ENCODE measurements at places on chromosomes 4 and X. TPM values are rescaled to one million over a fixed set of nuclear protein-coding genes. Genes with fewer than 3 reads are reported as not detected.

- DNase-seq, result no peak
Observed at GRCh38 chrX:44733931-44734330, 109.9 kb upstream of the DUSP21 start.

DNA sequence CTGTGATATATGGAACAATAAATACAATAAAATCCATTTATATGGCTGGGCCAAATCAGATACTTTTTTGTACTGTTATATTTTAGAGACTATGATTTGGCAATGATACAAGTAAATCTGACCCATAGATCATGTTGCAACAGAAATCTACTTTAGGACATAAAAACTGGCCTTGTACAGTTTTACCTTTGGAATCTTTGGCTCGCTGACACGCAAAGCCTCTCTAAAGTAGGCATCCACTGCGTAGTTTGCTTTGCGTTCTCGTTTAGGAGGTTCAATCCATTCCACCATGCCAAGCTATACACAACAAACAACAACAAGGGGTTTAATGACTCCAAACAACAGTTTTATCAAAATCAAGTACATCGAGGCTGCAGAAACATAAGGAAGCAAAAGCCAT is 42.4 kb downstream of the SMARCA1 start:
- no peak for DNase-seq

- DNase-seq, result no peak
Observed at GRCh38 chrX:132623942-132624341, 135.1 kb upstream of the MBNL3 start.

DNA sequence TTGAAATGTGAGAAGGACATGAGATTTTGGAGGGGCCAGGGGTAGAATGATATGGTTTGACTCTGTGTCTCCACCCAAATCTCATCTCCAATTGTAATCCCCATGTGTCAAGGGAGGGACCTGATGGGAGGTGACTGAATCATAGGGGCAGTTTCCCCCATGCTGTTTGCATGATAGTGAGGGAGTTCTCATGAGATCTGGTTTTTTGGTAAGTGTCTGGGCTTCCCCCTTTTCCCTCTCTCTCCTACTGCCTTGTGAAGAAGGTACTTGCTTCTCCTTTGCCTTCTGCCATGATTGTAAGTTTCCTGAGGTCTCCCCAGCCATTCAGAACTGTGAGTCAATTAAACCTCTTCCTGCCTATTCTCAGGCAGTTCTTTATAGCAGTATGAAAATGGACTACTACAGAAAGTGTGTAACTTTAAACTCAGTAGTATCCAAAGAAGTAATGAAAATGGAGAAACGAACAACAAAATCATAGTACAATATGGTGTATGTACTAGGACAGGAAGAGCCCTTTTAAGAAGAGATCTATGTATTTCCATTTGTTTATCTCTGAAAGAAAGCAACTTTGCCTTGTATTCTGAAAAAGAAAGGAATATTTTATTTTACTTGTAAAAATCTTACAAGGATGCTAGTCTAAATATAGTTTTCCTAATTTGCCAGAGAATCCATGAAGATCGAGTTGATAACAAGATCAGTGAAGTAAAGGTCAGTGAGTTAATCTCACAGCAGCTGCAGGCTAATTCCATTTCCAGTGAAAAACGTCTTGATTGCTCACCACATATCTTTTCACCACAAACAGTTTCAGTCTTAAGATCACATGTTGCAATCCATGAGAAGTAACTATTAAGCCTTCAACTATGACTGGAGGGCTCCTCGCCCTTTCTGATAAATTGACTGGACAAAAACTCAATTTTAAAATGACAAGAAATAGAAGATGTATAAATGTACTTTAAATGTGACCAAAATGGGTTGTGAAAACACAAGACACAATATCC is 20.5 kb downstream of the PKD2 start:
- no peak for DNase-seq

DNA sequence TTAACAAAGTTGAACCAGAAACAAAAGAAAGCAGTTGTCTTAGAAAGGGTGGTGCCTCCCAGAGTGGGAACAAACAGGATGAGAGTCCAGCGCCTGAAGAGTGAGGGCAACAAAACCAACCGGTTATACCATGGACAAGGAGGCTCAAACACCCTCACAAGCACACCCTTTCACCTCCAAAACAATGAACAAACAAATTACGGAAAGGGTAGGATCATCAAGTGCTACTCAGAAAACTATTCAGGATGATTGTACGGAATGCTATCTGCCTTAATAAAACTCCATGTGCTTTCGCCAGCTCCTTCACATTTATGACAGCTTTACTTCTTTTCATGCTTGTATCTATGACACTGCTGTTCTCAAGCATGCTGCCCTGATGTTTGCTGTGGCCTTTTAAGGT is 26.8 kb downstream of the SLC39A8 start:
- DNase-seq, result no peak

- DNase-seq, result no peak
Observed at GRCh38 chr4:186823989-186824388, 100.3 kb upstream of the FAT1 start.

- no peak for DNase-seq
Observed at GRCh38 chr4:69793732-69794131, 33.3 kb upstream of the SULT1B1 start.

- DNase-seq, result no peak
Observed at GRCh38 chrX:10932842-10933440, 178.2 kb upstream of the HCCS start.

DNA sequence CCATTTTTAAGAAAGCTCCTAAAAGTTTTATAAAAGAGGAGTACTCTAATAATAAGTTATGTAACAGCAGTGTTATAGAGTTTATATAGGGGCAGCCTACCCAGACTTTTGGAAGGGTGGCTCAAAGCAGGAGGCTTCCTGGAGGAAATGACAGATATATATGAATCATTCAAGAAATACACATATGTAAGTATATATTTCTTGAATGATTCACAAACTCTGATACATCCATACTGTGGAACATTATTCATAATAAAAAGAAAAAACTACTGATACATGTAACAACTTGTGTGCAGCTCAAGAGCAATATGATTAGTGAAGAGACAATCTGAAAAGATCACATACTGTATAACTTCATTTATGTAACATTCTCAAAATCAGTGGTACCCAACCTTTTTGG is 166.2 kb downstream of the WDFY3 start:
- DNase-seq, result no peak

- no peak for DNase-seq
Observed at GRCh38 chr4:188596021-188596420, 456.8 kb downstream of the TRIML1 start.

DNA sequence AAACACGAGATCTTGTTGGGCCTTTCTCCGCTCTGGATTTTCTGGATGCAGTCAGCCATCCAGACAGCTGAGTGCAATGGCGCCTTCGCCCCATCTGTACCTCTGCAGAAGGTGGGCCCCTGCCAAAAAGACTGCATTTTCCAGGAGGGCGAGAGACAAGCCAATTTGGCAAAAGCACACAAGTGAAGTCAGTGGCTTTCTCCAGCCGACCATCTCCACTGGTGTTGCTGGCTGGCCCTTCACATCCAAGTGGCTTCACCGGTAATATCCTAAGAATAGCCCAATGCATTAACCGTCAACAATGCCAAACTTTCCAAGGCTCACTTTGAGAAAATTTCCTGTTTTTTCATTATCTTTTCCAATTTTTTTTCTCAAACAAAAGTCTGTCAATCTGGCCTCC is 96.2 kb upstream of the MXRA5 start:
- no peak for DNase-seq

GRCh38 chr4:68572653-68573170 is 3.4 kb downstream of the UGT2B17 start:
- no peak for DNase-seq

DNA sequence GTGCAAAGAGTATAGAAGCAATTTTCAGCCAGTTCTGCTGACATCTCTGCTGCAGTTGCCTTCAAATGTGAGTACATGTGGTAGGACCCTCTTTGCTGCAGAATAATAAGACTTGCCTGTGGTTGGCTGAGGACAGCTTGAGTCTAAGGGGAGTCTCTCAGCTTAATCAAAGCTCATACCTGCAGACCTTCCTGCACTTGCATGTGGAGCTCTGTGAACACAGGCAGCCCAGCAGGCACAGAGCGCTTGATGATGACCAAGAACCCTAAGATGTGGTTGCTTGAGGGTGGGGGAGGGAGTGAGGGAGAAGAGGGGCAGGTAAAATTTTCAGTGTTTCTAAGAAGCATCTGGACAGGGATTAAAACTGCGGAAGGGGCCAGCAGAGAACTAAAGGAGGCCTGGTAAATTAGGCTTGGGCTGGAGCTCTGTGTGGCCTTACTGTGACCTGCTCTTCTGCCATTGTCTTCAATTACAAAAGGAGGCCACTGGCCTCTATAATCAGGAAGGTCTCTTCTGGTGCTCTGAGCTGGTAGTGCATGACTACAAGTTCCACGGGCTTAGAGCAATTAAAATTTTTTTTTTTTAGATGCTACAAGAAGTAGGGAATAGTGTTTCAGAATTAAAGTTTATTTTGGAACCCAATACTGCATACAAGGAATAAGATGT is 59.9 kb upstream of the CHRNA9 start:
- DNase-seq, result no peak

DNA sequence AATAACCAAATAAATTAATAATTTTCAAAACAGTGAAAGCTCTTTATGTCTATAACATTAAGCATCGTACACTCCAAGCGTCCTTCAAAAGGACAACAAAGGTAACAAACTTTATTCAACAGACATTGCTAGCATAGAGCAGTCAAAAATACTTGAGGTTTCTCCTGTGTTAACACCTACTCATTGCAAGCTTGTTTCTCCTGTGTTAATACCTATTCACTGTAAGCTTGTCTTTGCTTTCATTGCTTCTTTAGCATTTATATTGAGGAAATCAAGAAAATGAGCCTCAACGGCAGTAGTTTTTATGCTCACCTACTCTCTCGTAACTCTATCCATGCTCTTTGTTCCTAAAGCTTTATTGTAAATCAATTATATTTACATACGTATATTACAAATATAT is 3.5 kb downstream of the SPOCK3 start:
- DNase-seq, result no peak

- no peak for DNase-seq
Observed at GRCh38 chr4:101527188-101527587, 179.9 kb upstream of the PPP3CA start.

DNA sequence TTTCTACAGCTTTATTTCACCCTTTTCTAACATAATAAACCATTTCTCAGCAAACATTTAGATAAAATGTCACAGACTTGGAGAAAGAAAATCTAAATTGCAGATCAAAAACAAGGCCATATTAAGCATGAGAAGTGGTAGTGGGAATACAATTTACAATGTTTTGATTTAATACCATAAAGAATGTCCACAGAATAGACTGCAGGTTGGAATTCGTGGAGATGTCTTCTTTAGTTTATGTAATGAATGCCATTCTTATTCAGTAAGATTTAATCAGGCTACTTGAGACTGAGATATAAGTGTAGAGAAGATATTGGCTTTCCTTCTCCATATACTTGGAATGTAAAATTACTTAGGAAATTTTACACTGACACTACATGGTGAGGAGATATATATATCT is 91.9 kb upstream of the ZFP42 start:
- no peak for DNase-seq

DNA sequence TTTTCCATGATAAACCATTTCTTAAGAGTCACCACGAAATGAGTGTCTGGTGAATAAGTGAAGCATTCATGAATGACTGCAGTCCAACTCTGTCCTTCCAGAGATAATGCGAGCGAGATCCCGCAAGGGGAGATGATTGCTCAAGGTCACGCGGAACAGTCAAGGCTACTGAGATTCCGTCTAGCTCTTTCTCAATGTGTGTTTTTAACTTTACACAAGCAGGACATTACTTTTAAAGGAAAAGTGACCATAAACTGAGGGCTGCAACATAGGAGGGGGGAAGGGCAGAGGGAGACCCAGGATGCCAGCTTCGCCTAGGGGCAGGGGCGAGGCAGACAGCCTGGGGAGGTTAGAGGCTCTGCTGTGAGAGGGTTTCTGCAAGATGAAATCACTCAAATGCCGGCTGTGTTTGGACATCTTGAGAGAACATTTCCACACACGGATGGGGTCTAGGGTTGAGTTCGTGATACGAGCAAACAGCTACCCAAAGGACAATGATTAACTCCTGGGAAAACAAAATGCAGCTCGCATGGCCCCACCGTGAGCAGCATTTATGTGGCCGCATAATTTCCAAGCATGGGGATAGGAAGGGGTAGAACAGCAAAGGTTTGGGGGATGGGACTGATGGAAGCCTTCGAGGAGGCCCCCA is 23.8 kb upstream of the CCNQ start:
- DNase-seq, result no peak

- no peak for DNase-seq
Observed at GRCh38 chr4:91114386-91114785, 987.2 kb downstream of the CCSER1 start.

AMTN gene
- total RNA-seq, result not detected

STOX2 gene
- total RNA-seq, result 0.19 TPM

GAB3 gene
- total RNA-seq, result 1.1 TPM

EVC2 gene
- 3.1 TPM for total RNA-seq

CSAG3 gene
- not detected for total RNA-seq
